Kidney epithelial cell (primary cell): ENCODE measurements at places on chromosomes 5 and 9. TPM values are rescaled to one million over a fixed set of nuclear protein-coding genes. Genes with fewer than 3 reads are reported as not detected.

- no peak for DNase-seq
Measured at GRCh38 chr9:20001058-20001457, 212.2 kb upstream of the SLC24A2 start.

SNCB gene
- total RNA-seq: not detected in 2 replicates

DNA sequence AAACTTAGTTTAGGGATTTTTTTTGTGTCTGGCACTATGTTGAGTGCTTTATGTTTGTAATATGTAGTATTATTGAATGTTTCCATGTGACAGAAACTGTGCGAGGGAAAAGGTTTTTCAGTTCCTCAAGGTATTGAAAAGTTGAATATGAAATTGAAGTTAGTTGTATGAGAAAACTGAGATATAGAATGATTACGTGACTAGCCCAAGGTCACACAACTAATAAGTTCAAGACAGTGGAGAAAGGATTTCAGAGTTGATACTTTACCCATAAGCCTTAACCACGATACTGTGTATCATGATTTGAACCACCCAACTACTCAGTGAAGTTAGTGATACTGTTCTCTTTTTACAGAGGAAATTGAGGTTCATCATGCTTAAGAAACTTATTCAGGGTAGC, 5.7 kb downstream of the NIPBL start:
- no peak for DNase-seq

- no peak for DNase-seq
Measured at GRCh38 chr5:54205453-54205852, 104.9 kb downstream of the ARL15 start.

- no peak for DNase-seq
Measured at GRCh38 chr9:91711755-91712601, 238.1 kb downstream of the ROR2 start.

PDZD2 gene
- 5.5 and 6.7 TPM in 2 replicates for total RNA-seq
